GM12864 (cell line): ENCODE measurements at places on chromosomes 6 and 20.

DNA sequence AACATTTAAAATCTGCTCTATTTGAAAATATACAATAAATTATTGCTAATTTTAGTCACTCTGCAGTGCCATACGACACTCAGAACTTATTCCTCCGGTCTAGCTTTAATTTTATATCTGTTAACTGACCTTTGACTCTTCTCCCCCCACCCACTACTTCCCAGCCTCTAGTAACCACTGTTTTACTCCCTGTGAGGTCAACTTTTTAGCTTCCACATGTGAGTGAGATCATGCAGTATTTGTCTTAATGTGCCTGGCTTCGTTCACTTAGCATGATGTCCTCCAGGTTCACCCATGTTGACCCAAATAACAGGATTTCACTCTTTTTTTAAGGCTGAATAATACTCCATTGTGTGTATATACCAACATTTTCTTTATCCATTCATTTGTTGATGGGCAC lies 80.8 kb downstream of the RPP40 start:
- DNase-seq, result no peak

GRCh38 chr6:68313911-68314310 lies 321.2 kb upstream of the ADGRB3 start:
- DNase-seq, result no peak

GRCh38 chr6:111666847-111667246 lies 61.2 kb upstream of the TRAF3IP2 start:
- no peak for DNase-seq

DNA sequence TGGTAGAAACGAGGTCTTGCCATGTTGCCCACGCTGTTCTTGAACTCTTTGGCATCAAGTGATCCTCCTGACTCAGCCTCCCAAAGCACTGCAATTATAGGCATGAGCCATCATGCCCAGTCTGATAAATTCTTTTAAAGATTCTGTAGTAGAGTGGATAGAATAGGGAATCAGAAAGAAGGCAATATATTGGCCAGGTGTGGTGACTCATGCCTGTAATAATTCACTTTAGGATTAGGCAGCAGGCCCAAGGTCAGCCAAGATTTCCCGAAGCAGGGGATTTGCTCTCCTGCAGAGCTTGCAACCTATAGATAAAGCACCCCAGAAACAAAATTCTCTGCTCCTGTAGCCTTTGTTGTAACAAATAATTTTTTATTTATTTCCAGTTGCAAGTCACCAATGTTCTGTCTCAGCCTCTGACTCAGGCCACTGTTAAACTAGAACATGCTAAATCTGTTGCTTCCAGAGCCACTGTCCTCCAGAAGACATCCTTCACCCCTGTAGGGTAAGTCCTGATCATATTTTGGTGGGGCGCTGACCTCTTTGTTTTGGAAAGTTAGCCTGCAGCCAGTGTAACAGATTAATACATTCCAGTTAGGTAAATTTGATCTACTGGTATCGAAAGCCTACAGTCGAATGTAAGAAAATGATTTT lies 30.4 kb upstream of the MROH8 start:
- no peak for DNase-seq

DNA sequence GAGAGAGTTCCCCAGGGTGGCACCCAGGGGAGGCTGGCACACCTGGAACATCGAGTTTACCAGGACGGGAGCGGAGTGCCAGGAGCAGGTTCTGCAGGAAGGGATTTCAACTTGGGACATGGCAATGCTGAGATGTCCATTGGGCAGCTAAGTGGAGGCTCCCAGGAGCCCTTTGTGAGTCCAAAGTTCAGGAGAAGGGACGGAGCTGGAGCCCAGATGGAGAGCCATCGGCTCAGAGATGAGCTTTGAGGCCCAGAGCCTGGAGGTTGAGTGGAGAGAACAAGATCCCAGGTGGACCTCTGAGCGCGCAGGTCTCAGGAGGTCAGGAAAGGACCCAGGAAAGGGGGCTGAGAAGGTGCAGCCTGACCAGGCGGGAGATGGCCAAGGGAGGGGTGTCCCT lies 67.5 kb upstream of the AFDN start:
- DNase-seq, result no peak

DNA sequence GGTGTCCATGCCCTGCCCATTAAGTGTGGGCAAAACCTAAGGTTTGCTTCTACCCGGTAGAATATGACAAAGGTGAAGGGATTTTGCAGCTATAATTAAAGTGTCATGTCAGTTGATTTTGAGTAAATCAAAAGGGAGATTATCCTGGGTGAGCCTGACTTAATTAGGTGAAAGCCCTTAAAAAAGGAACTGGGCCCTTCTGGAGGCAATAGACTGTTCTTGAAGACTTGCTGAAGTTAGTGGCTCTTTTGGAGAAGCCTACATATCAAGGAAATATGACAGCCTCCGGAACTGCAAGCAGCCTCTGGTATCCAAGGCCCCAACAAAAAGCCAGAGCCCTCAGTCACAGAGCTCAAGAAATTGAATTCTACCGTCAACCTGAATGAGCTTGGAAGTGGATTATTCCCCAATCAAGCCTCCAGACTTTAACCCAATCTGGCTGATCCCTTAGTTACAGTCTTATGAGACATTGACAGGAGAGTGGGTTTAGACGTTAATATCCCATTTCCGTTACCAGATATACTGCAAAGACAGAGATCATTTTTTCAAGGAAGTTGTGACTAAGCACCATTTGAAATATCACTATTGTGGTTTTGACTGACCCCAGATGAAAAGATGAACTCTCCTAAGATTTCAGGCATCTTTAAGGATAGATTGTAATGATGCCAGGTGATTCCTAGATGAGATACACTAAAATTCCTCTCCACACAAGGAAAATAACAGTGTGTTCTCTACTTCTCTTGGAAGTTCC lies 303.4 kb downstream of the PLCB1 start:
- DNase-seq, result no peak

DNA sequence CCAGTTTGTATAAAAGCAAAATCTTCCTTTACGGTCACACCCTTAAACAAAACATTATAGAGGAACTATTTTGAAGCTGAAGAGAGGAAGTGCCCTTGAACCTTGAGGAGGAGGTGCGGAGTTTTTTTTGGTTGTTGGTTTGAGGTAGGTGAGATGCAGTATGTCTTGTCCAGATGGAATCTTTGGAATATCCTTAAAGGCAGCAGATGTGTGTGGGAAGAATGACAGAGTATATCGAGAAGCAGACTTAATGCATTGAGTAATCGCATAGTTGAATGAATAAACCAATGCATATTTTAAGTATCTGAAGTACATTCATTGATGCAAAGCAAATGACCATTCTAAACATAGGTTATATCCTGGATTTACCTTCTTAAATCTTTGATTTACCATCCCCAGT lies 49.9 kb downstream of the AIG1 start:
- no peak for DNase-seq

- no peak for DNase-seq
Measured at GRCh38 chr6:53983301-53983700, 127.9 kb upstream of the MLIP start.

DNA sequence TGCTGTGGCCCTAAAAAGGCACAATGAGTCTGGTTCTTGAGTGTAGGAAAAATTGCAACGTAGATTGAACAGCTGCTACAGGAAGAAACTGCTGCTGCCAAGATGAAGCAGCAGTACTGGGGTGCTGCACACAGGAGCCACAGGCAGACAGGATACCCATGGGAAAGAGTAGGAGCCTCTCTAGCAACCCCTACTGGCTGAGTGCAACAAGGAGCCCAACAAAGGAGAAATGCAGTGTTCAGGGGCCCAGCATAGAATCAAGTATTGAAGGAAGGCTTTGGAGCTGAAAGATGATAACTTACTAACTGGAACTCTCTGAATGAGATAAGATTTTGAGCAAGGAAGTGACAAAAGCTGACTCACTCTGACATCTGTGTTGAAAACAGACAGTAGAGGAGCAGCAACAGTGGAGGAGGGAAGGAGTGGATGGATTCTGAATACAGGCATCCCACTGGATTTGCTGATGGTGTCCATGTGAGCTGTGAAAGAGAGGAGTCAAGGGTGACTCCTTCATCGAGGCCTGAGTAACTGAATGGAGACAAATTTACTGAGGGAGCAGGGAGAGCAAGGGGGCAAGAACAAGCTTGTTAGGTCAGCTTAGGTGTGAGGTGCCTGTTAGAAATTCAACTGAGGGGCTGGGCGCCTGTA lies 534.7 kb upstream of the JARID2 start:
- DNase-seq, result no peak

GRCh38 chr6:125296471-125296870 lies 5.3 kb downstream of the HDDC2 start:
- DNase-seq, result no peak

DNA sequence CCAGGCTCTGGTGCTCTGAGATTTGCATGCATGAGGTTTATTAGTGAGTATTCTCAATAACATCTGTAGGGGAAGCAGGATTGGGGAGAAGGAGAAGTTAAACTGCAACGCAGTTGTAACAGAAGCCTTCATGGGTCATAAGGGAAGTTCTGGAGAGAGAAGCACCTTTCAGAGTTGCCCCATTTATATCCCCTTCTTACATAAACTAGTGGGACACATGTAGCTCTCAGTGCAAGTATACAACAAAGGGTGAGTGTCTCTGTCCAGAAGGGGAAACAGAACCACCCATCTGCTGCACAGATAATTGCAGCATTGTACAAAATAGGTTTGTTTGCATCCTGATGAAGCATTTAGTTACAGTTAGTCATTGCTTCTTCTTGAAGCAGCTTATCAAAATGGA lies 4.3 kb upstream of the ADGB start:
- DNase-seq, result no peak

- no peak for DNase-seq
Measured at GRCh38 chr6:24927985-24928745, 7.6 kb downstream of the RIPOR2 start.

DNA sequence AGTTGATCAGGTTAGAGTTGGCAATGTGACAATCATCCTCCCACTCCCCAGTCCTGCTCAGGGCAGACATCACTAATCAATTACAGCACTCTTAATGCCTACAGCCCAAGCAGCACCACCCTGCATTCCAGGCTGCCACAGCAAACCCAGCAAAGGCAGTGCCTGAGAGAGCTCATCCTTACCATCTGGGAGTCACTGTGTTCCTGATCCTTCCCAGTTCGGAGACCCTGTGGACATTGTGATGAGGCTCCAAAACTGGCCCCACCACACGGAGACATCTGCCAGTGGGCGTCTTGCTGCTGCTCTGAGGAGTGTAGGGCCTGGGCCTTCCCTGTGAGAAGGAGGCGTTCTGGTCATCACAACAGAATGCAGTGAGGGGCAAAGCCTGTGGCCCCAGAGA lies 216.5 kb upstream of the CST7 start:
- DNase-seq, result no peak

DNA sequence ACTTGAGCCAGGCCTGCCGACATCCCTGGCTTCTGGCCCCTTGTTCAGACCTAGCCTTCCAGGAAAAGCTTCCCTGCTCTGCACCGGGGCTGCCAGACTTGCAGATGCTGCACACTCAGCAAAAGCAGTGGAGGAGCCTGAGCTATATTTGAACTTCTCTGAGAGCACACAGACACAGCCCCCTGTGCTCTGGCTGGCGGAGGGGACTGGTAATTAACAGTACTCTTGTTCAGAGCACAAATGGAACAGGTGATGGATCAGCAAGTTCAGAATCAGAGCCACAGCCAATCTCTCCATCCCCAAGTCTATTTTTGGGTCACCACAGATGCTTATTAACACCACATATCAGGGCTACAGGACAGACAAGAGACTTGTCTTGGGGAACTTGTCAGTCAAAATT lies 27.6 kb upstream of the RIMS4 start:
- no peak for DNase-seq

DNA sequence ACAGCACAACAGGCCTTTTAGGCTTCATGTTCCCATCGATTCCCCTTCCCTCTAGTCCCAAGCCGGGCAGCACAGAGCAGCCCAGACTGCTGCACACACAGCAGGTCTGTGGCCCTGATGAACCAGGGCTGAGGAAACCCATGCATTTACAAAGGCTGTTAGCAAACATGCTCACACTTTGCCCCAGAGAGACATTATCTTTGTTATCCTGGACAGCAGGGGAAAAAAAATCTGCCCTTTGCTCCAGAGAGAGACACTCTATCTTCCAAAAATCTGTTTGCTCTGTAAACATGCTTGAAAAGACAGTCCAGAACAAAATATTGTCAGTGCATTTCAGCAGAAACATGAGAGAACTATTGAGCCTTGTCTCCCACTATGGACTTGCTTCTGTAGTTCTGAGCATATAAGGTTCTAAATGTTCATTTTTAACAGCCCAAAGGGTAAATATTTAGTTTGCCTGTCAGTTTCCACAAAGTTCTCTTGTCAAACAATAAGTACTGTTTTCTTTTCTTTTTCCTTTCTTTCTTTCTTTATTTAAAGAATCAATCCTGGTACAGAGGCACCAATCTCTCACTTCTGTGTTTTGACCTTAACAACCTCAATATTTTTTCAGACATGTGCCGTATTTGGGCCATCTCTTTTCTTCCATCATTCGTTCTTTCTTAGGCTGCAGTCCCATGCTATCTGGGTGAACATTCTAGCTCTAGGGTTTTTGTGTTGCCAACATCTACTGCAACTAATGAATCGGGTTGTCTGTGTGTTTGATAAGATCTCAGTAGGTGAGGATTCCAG lies 468.0 kb downstream of the EPM2A start:
- no peak for DNase-seq
